ENCODE measurements at places on chromosomes 3 and 15.
A peak's percentile ranks its signal among the peaks of the same experiment; 100 is the strongest.

DNA sequence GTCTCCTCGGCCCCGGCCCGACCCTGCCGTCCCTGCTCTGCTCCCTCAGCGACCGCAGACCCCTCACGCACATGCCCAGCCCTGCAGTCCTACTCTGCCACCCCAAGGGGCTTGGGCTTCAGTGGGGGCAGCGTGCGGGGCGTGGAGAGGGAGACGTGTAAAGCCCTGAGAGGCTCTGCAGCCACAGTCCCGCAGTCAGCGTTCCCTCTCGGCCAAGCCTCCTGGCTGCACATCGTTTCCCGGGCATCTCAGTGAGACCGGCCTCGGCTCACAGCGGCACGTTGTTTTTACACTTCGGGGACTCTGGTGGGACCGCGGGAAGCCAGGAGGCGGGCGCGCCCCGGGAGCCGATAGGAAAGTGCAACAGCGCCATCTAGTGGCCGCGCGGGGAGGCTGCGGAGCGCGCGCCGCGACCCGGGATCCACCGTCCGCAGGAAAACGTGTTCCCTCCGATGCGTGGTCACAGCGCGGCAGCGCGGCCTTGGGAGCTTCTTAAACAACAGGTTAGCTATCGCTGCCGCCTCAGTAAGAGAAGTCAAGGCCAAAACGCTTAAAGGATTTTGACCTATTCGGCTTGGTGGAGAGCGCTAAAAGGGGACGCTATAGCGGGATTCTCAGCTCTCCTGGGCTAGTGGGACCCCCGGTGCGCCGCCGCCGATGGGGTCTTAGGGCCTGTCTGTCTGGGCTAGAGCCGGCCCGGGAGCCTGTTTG lies 226.8 kb upstream of the IGF1R start:
- peak; percentile 56 for DNase-seq

DNA sequence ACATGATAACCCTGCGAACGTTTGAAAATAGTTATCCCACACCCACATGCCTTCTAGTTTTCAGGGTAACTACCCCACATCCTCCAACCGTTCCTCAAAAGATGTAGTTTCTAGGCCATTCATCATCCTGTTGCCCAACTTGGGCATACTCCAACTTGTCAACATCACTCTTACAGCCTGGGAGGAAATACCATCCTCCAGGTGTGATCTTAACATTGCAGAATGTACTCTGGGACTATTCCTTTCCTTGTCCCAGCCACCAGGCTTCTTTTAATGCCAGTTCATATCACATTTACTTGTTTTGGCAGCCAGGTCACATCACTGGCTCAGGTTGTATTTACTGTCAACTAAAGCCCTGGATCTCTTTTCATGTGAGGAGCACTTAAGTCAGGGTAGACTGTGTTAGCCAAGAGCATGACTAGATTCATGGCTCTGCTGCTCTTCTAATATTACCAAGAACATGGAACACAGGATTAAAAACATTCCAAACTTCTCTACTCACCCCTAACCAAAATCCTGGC lies 4.0 kb upstream of the DENND6A start:
- no peak for DNase-seq

- DNase-seq = no peak
Measured at GRCh38 chr15:81377871-81378270, 3.9 kb upstream of the TMC3 start.

DNA sequence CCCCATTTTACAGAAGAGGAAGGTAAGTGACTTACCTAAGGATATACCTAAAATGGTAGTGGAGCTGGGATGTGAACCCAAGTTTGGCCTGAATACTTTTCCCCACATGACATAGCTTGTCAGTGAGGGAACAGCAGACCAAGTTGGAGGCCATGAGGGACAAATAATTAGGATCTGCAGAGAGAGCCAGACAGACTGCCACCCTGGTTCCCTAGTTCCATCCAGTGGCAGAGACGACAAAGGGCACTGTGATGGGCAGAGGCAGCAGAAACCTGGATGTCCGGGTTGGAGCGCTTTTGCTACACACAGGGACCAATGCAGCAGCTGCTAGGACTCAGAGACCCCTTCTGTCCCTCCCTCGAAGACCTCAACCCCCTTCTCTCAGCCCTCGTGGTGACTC lies 1.2 kb downstream of the CPLX3 start:
- no peak for DNase-seq

DNA sequence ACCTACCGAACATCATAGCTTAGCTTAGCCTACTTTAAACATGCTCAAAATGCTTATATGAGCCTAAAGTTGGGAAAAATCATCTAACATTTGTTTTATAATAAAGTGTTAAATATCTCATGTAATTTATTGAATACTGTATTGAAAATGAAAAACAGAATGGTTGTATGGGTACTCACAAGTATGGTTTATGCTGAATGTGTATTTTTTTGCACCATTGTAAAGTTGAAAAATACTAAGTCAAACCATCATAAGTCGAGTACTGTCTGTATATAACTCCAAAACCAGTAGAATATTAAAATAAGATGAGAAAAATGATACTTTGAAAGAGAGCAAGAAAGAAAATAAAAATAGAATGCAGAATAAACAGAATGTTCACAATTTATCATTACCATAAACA lies 115.7 kb downstream of the ZNF280D start:
- no peak for DNase-seq

GRCh38 chr3:129313415-129313664 lies 34.7 kb downstream of the HMCES start:
- DNase-seq = no peak

- DNase-seq = no peak
Measured at GRCh38 chr3:128353361-128353965, 113.2 kb downstream of the DNAJB8 start.

DNA sequence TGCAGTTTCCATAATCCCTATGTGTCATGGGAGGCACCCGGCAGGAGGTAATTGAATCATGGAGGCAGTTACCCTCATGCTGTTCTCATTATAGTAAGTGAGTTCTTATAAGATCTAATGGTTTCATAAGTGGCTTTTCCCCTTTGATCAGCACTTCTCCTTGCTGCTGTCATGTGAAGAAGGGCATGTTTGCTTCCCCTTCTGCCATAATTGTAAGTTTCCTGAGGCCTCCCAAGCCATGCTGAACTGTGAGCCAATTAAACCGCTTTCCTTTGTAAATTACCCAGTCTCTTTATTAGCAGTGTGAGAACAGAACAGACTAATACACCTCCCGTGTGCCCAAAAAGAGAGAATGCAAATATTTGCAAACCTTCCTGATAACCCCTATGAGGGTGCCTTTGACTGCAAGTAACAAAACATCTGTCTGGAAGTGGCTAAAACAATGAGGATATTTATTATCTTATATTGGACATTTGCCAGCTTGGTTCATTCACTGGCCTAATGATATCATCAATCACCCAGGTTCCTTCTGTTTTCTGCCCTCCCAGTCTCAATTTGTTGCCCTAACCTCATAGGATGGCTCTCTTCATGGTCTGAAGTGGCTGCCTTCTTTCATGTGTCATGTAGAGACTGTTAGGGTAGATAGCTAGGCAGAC lies 68.7 kb downstream of the BHLHE40 start:
- DNase-seq = no peak

- DNase-seq = no peak
Measured at GRCh38 chr15:94451466-94451865, 220.1 kb downstream of the MCTP2 start.

DNA sequence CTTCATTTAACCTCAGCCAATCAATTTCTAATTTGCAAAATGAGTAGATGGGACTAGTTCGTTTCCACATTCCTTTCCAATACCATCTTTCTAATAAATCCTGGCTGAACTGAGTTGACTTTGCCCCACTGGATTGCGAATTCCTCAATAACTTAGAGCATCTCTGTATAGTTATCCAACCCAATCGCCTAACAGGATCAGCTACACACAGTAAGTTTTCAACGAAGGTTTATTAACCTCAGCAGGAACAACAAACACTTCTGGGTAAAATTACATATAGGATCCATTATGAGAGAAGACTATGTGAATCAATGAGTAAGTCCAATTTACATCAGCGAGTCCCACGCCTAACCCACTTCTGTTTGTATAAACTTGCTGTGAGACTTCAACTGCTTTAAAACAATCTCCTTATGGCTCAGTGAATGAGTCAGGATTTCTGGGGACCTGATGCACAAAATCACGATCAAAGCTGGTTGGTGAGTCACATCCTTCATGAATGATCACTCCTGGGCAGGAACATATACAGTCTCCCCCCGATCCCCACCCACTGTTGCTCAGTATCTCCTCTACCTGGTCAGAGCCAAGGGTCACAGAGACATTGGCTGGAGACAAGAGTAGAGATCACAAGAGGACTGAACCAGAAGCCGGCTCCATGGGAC lies 142.8 kb downstream of the EDEM1 start:
- DNase-seq = peak; percentile 2

- DNase-seq = no peak
Measured at GRCh38 chr15:45662375-45662774, 27.5 kb downstream of the SQOR start.

DNA sequence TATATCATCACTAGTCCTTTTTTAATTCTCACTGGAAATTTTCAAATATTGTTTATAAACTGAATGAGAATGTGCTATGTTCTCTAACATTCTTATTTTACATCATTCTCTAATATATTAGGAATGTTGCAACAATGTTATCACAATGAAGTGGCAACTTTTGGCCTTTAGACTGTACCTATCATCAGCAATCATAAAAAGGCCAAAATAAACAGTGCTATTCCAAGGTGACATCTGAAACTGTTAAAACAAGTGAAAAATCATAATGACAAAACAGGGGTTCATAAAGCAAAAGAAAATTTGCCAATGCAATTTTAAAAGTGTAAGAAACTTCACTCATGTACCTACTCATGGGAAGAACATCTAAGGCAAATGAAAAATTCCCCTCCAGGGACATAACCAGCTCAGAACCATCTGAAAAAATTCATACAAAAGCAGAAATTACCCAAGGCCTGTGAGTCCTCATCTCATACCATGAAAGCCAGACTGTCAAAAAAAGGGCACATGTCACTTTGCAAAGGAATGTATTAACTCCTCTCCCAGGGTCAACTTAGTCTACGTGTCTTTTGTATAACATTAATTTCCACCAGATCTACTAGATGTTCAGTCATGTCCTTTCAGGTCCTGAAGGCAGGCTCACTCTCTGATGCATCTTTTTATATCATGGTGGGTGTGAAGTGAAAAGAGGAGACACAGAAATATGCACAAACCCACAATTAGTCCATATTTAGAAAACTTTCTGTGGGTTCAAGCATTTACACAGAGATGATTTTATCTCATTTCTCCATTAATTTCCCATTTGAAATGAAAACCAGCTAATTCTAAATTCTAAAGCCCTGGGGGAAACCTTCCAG lies 211.9 kb downstream of the CBLB start:
- DNase-seq = no peak

DNA sequence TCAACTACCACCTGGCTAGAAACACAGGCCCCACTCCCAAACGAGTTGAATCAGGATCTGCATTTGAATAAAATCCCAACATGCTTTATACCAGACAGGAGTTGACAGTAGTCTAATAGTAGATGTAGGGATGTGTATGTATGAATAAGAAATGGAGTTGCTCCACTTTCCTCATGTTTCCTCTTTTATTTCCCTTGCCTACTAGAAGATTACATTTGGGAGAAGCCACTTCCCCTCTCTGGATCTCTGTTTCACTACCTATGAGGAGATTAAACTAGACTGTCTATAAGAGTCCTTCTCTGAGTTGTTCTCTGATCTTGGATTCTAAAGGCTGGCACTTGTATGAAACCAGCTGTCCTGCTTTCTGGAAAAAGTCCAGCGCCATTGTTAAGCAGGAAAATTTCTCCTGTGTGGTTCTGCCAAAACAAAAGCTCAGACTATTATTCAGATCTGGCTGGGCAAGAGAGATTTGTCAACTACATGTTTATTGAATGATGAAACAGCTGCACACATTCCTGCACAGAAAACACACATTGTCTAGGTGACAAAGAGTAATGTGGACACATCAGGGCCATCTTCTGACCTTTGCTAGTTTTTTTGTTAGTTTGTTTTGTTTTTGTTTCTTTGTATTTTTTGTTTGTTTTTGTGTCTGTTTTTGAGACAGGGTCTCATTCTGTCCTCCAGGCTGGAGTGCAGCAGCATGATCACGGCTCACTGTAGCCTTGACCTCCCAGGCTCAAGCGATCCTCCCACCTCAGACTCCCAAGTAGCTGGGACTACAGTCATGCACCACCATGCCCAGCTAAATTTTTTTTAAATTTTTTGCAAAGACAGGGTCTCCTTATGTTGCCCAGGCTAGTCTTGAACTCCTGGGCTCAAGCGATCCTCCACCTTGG lies 29.9 kb downstream of the ACP3 start:
- no peak for DNase-seq

DNA sequence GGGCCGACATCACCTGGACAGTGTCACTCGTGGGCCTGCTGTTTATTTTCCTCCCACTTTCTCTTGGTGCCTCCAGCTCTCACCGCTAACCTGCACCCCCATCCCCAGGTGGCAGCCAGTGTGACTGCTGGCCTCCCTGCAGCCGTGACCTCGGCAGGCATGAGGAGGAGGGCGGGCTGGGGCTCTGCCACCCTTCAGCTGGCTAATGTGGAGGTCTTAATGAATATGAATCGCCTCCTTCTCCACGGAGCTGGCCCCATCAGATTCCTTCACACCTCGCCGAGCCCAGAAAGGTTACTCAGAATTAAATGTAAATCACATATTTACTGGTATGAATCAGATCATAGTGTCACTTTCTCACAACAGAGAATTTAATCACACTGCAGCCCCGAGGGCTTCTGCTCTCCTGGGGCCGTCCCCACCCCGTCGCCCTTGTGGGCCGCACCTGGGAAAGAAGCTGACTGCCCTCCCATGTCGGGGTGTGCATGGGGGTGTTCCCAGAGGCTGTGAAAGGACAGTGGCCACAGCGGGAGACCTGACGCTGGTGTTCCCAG lies 171.1 kb upstream of the TLE3 start:
- no peak for DNase-seq

DNA sequence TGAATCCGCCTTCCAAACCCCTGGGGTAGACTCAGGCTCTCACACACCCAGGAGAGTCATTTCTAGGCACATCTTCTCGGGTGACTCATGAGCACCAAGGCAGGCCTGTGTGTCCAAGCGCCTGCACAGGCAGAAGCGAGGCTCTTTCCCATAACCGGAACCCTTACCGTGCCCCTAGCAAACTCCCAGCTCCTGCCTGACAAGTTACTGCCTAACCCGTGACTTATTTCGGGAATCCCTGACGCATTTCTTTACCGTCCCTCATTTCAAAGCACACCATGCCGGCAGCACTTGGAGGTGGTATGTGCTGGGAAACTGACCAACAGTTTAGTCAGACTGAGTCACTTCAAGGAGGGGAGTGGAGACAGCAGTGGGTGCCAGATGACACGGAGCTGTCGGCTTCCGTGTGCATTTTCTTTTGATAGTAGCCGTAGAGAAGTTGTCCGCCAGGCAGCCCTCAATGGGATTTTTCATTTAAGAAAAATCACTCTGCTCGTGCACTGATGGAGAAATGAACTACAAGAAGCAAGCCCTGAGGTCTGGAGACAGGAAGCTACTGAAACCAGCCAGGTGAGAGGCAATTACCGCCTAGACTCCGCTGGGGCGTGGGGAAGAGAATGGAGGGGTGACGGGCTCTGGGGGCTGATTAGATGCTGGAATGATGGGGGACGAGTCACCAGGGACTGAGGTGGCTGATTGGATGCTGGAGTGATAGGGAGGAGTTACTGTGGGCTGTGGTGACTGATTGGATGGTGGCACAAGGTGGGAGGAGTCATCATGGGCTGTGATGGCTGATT lies 17.3 kb upstream of the HRH1 start:
- no peak for DNase-seq

Data from activated T-cell treated with anti-CD3 and anti-CD28 coated beads for 24 hours (primary cell).